ENCODE measurements at places on chromosomes 2 and 18.

DNA sequence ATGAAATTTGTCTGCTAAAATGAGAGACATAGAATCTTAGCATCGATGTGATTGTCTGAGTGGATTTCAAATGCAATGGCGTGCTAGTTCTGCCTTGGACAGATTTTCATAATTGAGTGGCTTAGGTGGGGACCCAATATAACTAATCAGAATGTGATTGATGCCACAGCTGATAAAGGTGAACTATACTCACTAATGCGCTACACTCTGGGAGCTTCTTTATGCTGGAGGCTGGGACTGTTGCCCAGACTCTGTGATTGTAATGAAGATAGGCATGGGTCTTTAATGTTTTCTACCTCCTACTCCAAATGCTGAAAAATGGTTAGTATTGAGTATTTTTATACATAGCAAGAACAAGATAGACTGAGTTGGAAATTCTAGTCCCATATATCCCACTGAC is 339.5 kb upstream of the SLC39A10 start:
- DNase-seq: no peak

GRCh38 chr2:65264821-65265670 is 37.4 kb downstream of the ACTR2 start:
- no peak for DNase-seq

DNA sequence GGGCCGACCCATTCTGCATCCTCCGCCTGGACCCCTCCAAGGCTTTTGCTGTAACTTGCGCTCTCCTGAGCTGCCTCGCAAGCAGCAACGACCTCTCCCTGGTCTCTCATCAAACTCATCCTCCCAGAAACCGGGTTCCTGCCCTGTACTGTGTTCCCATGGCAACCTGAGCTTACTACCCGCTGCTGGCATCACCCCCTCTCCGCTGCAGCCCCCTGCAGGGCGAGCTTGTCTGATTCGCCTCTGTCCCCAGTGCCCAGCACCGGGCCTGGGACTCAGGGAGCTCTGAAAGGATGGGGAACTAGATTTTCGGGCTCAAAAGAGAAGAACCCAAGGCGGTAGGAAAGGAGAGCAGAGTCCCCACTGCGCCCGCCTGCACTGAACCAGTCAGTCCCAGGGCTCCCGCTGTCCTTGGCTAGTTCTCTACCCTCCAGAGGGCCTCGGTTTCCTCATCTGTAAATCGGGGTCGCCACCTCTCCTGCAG is 463 bp downstream of the HS1BP3 start:
- DNase-seq: no peak

GRCh38 chr2:85550486-85550885 is 10.8 kb downstream of the GGCX start:
- no peak for DNase-seq

- DNase-seq: no peak
Measured at GRCh38 chr2:72442270-72442669, 294.6 kb upstream of the CYP26B1 start.

- DNase-seq: no peak
Measured at GRCh38 chr2:120250640-120251039, 2.0 kb upstream of the RALB start.

All from stimulated activated CD8-positive, alpha-beta memory T cell treated with anti-CD3 and anti-CD28 coated beads, Interleukin-15, amount 100 ng/mL, for 48 hours (primary cell).